Fibroblast of upper back skin (primary cell): ENCODE measurements at places on chromosomes 1 and 21.

DNA sequence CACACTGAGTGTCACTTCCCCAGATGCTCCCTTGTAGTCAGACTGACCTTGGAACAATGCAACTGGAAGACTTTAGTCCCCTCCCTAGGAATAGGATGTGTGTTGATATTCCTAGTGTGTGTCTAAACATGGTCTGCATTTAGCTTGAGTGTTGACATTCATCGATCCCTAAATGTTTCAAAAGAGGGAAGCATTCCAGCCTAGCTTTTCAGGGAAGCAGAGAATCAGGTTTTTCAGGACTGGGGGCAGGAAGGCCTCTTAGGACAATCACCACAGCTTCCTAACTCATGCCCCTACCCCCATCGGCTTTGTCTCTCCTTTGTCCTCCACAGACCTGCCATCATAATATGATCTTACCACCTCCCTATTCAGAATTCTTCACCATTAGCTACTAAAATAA lies 43.4 kb downstream of the NMNAT2 start:
- DNase-seq = no peak

- no peak for DNase-seq
These were observed 8.7 kb upstream of the SNAPIN start for GRCh38 chr1:153649863-153650235.

- DNase-seq = no peak
These were observed 28.5 kb downstream of the SLC16A1 start for GRCh38 chr1:112927462-112927990.

DNA sequence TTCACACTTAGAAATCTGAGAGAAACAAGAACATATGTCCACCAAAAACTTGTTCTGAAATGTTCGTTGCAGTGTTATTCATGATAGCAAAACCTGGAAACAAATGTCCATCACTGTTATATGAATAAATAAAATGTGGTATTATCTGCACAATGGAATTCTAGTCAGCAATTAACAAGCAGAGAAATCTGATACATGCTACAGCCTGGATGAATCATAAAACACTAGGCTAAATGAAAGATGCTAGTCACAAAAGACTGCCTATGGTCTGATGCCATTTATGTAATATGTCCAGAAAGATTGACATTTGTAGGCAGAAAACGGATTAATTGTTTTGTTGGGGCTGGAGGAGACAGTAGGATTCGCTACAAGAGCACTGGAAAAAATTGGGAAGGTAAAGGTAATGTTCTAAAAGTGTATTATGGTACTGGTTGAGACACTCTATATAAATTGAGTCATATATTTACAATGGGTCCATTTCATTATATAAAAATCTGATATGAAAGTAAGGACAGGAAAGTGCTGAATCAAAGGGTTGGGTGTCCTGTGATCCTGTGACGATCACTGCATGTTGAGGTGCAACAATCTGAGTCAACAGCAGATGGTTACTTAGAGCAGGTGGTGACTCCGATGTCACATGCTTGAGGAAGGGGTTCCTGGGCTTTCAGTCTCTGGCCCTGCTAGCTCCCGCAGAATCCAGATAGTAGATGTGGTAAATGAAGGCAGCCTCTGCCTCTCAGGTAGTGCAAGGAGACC lies 102.1 kb upstream of the NBPF4 start:
- DNase-seq = no peak

DNA sequence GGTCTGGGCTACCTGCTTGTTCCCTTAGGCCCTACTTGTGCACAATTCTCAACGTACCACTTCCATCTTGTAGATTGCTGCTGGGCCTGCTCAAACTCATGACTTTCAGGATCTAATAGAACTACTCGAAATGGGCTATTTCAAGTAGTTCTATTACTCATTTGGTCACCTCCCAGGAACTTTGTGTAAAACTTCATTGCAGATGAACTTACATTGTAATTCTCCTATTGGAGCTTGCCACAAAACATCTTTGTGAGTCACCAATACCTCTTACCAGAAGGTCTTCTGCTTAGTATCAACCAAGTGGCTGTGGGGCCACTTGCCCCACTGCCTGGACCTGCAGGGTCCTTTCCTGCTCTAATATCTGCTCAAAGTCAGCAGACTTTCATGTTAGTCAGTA lies 10.7 kb upstream of the MYOCOS start:
- no peak for DNase-seq

DNA sequence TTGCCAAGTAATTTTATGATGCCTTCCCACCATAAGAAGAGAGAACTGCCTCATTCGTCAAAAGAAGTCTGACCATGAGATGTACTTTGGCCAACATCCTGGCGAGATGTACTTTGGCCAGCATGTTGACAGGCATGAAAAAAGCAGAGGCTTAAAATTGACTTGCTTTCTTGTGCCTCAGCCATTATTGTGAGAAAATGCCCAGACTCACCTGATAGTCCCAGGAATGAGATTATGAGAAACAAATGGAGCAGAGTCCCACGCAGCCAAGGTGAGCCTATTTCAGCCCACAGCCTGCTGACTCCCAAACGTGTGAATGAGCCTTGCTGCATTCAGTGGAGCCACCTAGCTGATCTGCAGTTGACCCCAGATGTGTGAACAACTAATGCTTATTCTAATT lies 43.5 kb upstream of the ZNF644 start:
- no peak for DNase-seq

- DNase-seq = no peak
These were observed 308.1 kb downstream of the GPATCH2 start for GRCh38 chr1:217322834-217323233.

DNA sequence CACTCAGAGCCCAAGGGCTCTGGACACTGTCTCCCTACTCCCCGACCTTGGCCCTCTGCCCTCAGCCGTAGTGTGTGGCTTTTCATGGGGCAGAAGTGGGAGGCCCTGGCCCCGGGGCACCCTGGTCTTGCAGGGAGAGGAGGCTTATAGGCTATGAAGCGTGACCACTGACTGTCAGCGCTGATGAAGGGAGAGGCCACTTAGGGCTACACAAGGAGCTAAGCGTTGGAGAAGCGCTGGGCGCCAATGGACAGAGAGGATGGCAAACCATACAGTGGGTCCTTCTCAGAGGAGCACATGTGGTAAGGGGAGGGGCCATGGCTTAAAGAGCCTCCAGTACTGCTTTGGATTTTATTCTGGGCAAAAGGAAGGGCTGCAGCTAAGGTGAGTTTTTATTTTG lies 7.9 kb downstream of the CRABP2 start:
- DNase-seq = no peak

DNA sequence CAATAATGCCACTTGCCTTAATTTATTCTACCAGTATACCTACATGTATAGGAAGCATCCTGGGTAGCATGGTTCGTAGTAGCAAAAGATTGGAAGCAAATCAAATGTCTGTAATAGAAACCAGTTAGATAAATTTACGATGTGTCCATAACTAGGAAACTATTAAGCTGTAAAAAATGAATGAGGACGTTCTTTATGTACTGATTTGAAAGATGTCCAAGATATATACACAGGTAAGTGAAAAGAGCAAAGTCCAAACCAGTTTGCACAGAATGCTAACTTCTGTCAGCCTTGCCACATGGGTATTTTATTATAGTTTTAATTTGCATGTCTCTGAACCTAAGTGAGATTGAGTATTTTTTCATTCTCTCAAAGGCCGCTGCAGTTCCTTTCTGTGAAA lies 251.8 kb upstream of the IRF2BP2 start:
- DNase-seq = no peak

GRCh38 chr1:222334026-222334680 lies 213.8 kb downstream of the HHIPL2 start:
- peak; percentile 68 for DNase-seq

DNA sequence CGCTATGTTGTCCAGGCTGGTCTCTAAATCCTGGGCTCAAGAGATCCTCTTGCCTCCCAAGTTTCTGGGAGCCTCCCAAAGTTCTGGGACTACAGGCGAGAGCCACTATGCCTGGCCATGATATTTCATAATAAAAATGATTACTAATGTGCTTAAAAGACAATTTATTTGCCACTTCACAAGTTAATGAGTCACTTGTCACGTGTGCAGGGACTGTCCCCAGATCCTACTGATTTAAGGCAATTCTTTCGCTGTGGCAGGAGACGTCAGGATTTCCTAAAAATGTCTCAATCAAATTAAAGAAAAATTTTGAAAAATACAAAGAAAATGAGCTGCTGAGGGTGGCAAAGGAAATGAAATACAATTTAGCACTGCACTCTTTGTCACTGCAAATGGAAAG lies 43.5 kb downstream of the B3GALNT2 start:
- no peak for DNase-seq

- DNase-seq = no peak
These were observed 78.5 kb downstream of the ITPKB start for GRCh38 chr1:226660410-226661182.

- no peak for DNase-seq
These were observed 49.4 kb downstream of the LGR6 start for GRCh38 chr1:202243006-202243405.

DNA sequence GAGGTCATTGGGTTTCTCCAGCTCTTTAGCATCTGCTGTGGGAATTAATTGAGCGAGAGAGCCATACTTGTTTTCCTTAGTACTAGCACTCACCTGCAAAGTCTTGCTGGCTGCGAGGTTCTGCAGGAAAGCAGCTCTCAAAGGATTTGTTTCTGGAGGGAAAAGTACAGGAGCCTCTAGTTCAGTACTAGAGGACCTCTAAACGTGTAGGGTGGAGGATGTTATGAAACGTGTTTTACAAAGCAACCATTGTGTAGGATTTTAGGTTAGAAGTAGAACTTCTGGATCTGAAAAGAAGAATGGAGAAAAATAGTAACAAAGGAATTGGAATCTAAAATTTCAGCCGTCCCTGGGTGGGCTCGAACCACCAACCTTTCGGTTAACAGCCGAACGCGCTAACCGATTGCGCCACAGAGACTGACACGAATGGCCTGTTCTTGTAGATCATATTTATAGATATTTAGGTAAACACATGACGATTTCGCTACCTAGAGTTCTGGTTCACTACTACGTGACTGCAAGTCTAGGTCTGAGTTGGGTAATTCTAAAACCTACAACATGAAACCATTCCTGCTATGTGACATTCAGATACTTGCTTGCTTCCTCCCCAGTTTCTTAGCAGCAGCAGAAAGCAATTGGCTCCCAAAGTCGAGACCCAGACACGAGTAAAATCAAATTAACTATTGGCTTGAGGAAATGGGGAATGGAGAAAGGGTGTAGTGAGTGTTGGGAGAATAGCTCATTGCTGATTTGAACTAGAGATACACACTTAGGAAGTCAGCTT lies 60.2 kb upstream of the CFAP126 start:
- peak; percentile 38 for DNase-seq

- no peak for DNase-seq
These were observed 9.1 kb downstream of the ZFYVE9 start for GRCh38 chr1:52150946-52151345.

DNA sequence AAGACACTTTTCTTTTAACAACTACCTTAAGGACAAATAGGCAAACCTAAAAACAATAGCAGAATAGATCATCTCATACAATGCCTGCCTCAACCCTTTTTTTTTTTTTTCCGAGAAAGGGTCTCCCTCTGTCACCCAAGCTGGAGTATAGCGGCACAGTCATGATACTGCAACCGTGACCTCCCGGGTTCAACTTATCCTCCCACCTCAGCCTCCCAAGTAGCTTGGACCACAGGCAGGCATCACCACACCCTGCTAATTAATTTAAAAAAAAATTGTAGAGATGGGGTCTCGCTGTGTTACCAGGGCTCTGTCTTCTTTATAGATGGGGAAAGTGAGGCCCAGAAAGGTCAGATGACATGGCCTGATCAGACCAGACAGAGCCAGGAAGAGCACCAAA lies 7.9 kb downstream of the SH3BGRL3 start:
- DNase-seq = no peak

- DNase-seq = peak; percentile 73
These were observed 9.2 kb upstream of the LAD1 start for GRCh38 chr1:201408176-201408833.

DNA sequence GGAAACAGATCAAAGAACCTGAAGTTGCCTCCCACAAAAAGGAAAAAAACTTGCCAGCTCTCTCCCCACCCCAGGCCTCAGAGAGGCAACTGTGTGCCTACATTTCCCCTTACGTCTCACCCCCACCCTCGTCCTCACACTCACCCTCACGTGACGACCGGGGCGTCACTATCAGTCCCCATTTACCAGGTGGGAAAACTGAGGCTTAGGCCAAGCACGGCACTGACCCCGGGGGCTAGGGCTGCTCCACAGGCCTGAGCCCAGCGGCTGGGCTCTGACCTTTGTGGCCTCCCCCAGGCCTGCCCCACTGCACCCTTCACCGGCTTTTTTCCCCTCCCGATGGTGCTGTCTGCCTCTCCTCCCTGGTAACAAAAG lies 51.5 kb upstream of the RUNX3 start:
- no peak for DNase-seq

DNA sequence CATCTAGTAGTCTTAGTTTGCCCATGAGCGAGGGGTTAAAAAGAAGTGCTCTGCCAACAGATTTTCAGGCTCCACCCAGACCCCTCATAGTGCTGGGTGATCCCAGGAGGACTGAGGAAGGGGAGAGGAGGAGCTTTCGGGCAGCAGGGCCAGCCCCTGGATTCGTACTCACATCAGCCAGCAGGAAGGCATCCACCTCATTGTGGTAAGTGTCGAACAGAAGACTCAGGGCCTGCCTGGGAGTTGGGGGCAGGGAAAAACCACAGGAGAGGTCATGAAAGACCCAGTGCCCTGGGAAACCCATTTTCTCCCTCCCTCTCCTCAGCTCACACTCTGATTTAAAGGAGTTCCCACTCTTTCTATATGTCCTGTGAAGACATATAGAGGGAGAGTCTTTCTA lies 34.9 kb downstream of the PIK3C2B start:
- DNase-seq = no peak

GRCh38 chr1:87117761-87118368 lies 203.4 kb downstream of the HS2ST1 start:
- peak; percentile 69 for DNase-seq

DNA sequence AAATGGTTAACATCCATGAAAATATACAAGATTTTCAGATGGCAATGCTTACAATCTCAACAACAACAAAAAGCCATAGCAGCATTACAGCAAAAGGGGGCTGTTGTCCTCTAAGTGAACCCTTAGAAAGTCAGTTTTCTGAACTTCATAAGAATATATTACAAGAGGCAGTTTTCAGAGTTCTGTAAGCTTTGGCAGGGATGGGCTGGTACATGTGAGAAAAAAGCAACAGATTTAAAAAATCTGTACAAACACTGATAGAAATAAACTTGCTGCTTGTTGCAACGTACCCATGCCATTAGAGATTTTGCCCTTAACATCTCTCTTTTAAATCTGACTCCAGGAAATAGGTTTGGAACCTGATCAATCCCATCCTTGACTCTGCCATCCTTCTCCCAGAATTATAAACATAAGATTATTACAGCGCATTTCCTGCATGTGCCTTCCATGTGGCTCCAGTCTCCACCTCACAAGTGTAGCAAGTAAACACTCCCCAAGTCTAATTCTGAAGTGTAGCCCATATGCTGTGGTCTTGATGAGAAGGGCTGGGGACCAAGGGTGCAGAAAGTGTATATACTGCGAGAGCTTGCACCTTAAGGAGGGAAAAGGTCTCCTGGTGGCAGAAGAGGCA lies 101.4 kb upstream of the TSPAN2 start:
- DNase-seq = peak; percentile 53
